ENCODE measurements at places on chromosomes 7 and 10. TPM values are rescaled to one million over a fixed set of nuclear protein-coding genes. Genes with fewer than 3 reads are reported as not detected.

DNA sequence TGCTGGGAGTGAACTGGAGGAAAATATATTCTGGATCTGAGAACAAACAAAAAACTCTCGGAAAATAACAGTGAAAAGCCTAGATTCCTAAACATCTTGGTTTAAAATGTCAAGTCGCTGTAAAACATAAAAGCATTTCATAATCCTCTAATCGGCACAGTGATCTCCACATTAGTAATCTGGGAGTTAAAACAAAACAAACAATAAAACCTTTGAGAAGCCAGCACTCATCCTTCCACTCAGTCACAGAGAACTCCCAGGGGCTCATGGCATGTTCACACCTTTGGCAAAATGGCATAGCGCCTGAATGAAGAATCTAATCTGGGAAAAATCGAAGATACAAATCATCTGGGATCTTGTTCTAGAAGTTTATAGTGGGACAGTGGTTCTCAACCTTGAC lies 24.1 kb upstream of the HPS1 start:
- DNase-seq = no peak

- DNase-seq = no peak
These were observed 152.4 kb downstream of the KIF20B start for GRCh38 chr10:89853781-89854191.

Gene SLC13A4
- total RNA-seq = not detected

Gene ARHGAP22
- total RNA-seq = 5.9 TPM

Gene FBXL13
- 1.8 TPM for total RNA-seq

Gene TEX47
- not detected for total RNA-seq

Gene SVOPL
- 3.1 TPM for total RNA-seq

All from mucosa of descending colon (tissue), 3 donors.